ENCODE measurements at places on chromosomes 4 and X. TPM values are rescaled to one million over a fixed set of nuclear protein-coding genes. Genes with fewer than 3 reads are reported as not detected.

The SLC6A14 gene
- 10.1 TPM for total RNA-seq

The NUP62CL gene
- 10.6 TPM for total RNA-seq

The CRLF2 gene
- total RNA-seq = not detected

The CT47B1 gene
- not detected for total RNA-seq

The ABLIM2 gene
- 15.5 TPM for total RNA-seq

The HPGD gene
- total RNA-seq = 134 TPM

The SCML1 gene
- 11.8 TPM for total RNA-seq

The CXCL13 gene
- not detected for total RNA-seq

The PRSS48 gene
- not detected for total RNA-seq

The BCORL1 gene
- total RNA-seq = 6.1 TPM

The NHS gene
- total RNA-seq = 8.3 TPM

The GAB1 gene
- 29.0 TPM for total RNA-seq

The SMIM31 gene
- not detected for total RNA-seq

DNA sequence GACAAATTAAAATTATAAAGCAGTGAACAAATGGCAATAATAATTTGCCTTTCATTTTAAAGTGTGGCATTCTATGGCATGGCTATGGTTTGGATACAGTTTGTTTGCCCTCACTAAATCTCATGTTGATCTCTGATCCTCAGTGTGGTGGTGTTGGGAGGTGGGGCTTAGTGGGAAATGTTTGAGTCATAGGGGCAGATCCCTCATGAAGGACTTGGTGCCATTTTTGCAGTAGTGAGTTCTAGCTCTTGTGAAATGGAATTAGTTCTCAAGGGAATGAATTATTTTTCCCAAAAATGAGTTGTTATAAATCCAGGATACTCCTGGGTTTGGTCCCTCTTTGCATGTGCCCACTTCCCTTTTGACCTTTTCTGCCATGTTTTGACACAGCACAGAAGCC is 181.4 kb downstream of the AMELX start:
- no peak for DNase-seq
- H3K4me3 ChIP-seq = no peak overlapping the region
- H3K4me1 ChIP-seq = no peaks in the 10 kb centered on the region

GRCh38 chrX:13888284-13888683 is 71.4 kb upstream of the GPM6B start:
- H3K4me3 ChIP-seq = no peak overlapping the region
- no peak for DNase-seq
- no peaks in the 10 kb centered on the region for H3K4me1 ChIP-seq
- no peaks in the 10 kb centered on the region for H3K27me3 ChIP-seq

GRCh38 chr4:52037689-52038102 is 403 bp downstream of the SGCB start:
- H3K36me3 ChIP-seq = no peaks in the 10 kb centered on the region
- H3K4me3 ChIP-seq = peak overlapping the region; percentile 80
- peak overlapping the region; percentile 73 for H3K27ac ChIP-seq
- peaks cover 42% of the 10 kb centered on the region for H3K4me1 ChIP-seq
- H3K27me3 ChIP-seq = no peaks in the 10 kb centered on the region

DNA sequence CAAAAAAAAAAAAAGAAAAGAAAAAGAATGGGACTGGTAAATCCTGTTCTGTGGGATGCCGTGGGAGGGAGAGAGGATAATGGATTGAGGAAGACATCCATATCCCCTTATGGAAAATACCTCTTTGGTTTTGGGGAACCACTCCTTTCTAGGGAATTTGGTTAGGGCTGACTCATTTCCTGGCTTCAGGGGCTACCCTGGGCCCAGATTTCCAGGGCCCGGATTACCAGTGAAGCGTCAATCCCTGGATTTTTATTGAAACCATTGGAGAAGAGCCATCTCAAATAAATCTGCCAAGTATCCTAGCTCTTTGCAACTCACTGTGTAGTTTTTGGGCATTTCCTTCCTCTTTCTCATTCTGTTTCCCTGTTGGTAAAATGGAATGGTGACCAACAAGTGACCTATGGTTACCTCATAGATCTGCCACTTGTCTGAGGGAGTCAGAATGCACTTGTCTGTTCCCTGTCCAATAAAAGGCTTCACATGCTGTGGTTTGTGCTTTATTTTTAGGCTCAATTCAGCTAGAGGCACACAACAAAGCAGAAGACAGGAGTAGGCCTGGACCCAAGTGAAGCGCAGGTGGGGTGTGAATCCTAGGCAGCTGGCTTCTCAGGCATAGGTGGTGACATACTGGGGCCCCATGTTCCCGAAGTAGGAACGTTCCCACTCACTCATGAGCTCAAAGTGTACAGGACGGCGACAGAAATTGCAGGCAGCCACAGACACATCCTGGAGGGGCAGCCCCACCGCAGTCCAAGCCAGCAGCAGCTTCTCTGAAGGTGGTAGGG is 8.6 kb downstream of the APEX2 start:
- H3K27me3 ChIP-seq = no peaks in the 10 kb centered on the region
- no peak for DNase-seq

DNA sequence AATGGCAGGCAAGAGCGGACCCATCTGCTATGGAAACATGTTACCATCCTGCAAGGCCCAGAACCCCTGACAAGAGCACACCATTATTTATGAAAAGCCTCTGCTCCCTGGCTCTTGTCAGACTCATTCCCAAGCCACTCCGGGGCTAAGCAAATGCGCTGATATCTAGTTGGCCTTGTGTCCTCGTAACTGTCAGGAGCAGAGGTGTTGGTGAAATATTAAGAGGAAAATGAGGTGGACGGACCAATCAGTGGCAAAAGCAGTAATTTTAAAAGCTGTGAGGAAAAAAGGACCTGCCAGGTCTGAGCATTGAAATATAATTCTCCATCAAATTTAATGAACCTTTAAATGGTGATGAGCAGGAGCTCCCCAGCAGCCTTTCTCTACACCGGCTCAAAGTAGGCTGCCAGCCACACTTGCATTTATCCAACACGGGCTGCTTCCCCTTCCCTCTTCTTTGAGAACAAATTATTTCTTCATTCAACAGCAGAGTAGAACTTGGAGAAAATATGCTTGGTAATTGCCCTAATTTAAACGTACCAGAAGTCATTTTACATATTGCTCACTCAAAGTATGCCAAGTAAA is 214.3 kb downstream of the RASL11B start:
- no peak overlapping the region for H3K4me3 ChIP-seq
- H3K27me3 ChIP-seq = no peaks in the 10 kb centered on the region

DNA sequence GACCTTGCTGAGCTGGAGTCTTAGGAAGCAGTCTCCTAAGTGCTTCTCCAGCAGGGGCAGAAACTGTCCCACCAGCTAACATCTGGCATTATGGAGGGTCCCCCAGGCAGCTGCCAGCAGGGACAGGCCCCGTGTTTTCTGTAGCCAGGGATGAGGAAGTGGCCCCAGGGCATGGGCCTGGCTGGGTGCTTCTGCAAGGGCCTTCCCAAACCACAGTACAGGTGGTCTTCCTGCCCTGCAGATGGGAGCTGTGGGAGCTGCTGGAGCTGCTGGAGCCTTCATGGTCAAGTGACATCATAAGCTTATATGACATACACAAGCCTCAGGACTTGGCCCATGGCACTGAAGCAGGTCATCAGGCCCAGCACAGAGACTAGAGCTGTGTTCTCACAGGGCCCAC is 5.0 kb upstream of the MSANTD1 start:
- no peak overlapping the region for H3K27ac ChIP-seq
- H3K4me1 ChIP-seq = peaks cover 12% of the 10 kb centered on the region
- DNase-seq = no peak
- no peak overlapping the region for H3K4me3 ChIP-seq

DNA sequence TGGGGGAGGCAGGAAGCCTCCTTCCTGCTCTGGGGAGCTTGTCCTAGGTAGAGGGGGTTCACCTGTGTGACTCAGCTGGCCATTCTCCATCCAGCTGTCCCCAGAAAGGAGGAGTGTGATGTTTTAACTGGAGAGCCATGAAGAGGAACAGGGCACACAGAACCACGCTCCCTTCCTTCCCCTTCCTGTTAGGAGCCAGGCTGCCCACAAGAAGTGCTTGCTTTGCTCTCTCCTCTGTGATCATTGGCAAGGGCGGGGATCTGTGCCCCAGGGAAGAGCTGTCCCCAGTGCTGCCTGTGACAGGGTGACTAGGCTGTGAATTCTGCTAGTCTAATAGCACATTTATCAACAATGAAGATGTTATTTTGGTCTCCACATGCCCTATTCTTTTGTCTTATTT is 169.6 kb upstream of the GATB start:
- no peaks in the 10 kb centered on the region for H3K4me1 ChIP-seq
- no peaks in the 10 kb centered on the region for H3K36me3 ChIP-seq
- H3K4me3 ChIP-seq = no peak overlapping the region

DNA sequence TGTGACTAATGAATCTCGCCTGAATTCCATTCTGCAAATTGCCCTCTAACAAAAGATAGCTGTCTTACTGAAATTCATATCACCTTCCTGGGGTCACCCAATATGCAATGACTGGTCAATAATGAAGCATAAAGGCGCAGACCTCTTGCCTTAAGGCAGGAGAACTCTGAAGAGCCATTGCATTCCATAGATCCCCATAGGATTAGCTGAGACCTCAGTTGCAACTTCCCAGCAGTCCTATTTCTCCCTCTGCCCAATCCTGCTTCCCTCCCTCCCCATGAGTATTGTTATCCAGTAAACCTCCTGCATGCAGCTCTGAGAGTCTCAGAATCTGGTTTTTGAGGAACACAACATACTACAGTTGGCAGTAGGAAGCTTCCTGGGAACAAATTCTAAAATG is 396.5 kb downstream of the DCAF12L2 start:
- no peaks in the 10 kb centered on the region for H3K4me1 ChIP-seq
- H3K27me3 ChIP-seq = no peaks in the 10 kb centered on the region
- DNase-seq = no peak
- H3K36me3 ChIP-seq = no peaks in the 10 kb centered on the region
- no peak overlapping the region for H3K4me3 ChIP-seq

- H3K27me3 ChIP-seq = no peaks in the 10 kb centered on the region
- peaks cover 7% of the 10 kb centered on the region for H3K4me1 ChIP-seq
- H3K27ac ChIP-seq = no peak overlapping the region
Measured at GRCh38 chr4:2832309-2832980, 11.2 kb upstream of the ADD1 start.

GRCh38 chrX:101265869-101266428 is 25.2 kb downstream of the TAF7L start:
- H3K36me3 ChIP-seq = no peaks in the 10 kb centered on the region
- no peak overlapping the region for H3K27ac ChIP-seq
- DNase-seq = no peak
- H3K27me3 ChIP-seq = no peaks in the 10 kb centered on the region
- no peaks in the 10 kb centered on the region for H3K4me1 ChIP-seq

GRCh38 chr4:148800336-148800885 is 358.2 kb upstream of the NR3C2 start:
- no peak for DNase-seq
- H3K27me3 ChIP-seq = no peaks in the 10 kb centered on the region
- no peaks in the 10 kb centered on the region for H3K4me1 ChIP-seq
- H3K4me3 ChIP-seq = no peak overlapping the region
- no peaks in the 10 kb centered on the region for H3K36me3 ChIP-seq

DNA sequence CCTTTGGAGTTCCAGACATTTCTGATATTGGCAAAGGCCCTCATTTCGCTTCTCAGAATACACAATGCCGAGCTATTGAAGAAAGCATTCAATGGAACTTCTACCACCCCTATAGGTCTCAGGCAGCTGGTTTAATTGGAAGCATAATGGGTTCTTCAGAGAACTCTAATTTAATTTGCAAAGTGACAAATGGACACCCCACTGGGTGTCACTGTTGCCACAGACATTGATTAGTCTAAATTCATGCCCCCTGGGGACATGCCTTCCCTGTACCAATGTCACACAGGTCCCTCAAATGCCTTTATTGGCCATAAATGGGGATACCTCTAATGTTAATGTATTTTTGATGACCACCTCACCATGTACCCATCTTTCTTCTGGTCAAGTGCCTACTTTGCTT is 22.9 kb upstream of the TMEM255A start:
- H3K4me1 ChIP-seq = no peaks in the 10 kb centered on the region
- no peak for DNase-seq
- H3K36me3 ChIP-seq = no peaks in the 10 kb centered on the region
- no peak overlapping the region for H3K4me3 ChIP-seq
- no peak overlapping the region for H3K27ac ChIP-seq

- H3K27ac ChIP-seq = no peak overlapping the region
- H3K27me3 ChIP-seq = no peaks in the 10 kb centered on the region
- H3K36me3 ChIP-seq = no peaks in the 10 kb centered on the region
- H3K4me3 ChIP-seq = no peak overlapping the region
Measured at GRCh38 chr4:7367406-7367805, 67.3 kb downstream of the PSAPL1 start.

- H3K4me3 ChIP-seq = no peak overlapping the region
- DNase-seq = peak; percentile 54
- no peak overlapping the region for H3K27ac ChIP-seq
- no peaks in the 10 kb centered on the region for H3K36me3 ChIP-seq
Measured at GRCh38 chr4:165508372-165509120, 129.7 kb downstream of the CPE start.

DNA sequence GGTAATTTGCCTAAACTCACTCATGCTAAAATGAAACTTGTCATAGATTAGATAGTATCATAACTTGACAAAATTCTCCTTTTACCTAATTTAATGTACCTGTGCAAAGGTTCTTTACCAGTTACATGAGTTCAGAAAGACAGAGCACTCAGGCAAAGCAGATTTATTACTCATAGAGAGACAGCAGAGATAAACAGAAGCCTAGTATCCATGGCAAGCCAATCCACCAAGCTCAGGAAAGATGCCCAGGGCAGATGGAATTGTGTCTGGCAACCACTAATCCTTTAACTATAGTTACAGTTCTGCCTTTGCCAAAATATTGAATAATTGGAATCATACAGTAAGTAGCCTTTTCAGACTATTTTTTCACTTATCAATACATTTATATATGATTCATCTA is 826.2 kb downstream of the TECRL start:
- DNase-seq = no peak
- H3K36me3 ChIP-seq = no peaks in the 10 kb centered on the region
- H3K27me3 ChIP-seq = no peaks in the 10 kb centered on the region
- H3K4me3 ChIP-seq = no peak overlapping the region
- no peak overlapping the region for H3K27ac ChIP-seq

DNA sequence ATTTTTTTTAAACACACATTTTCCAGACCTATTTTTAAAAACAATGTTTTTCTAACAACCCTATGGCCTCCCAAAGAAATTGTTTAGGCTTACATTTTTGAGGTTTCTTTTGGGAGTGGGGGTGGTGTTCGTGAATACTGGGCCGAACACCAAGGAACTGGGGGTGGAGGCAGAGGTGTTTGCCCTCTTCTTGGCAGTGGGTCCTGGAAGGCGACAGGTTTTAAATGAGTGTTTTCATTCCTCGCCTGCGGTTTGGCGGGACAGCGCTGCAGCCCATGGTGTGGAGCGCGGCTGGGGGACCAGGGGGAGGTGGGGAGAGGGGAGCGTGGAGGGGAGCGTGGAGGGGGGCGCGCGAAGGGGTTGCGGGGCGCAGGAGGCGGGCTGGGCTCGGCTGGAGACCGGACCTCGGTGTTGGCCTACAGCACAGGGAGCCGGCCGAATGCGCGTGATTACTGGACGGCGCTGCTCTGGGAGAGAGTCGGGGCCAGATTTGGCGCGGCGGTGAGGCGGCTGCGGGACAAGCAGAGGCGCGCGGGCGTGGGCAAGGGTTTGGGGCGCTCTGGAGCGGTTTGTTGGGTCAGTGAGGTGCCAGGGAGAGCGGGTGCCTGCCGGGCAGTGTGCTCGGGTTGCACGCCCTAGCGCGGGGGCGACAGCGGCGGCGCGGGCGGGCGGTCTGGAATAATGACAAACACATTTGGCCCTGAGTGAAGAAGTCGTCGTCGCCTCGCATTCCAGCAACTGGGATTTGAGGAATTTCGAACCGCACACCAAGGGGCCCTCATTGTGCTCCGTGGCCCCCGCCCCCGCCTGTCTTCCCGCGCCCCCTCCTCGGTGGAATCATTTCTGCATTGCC is 764 bp downstream of the PDGFRA start:
- peaks cover 19% of the 10 kb centered on the region for H3K27me3 ChIP-seq
- peaks cover 66% of the 10 kb centered on the region for H3K4me1 ChIP-seq
- DNase-seq = no peak
- no peaks in the 10 kb centered on the region for H3K36me3 ChIP-seq
- peak overlapping the region; percentile 87 for H3K27ac ChIP-seq
